ENCODE measurements at places on chromosomes 1 and 21. TPM values are rescaled to one million over a fixed set of nuclear protein-coding genes. Genes with fewer than 3 reads are reported as not detected.

- peak; percentile 78 for DNase-seq
Observed at GRCh38 chr1:234631721-234632125, 21.7 kb upstream of the IRF2BP2 start.

DNA sequence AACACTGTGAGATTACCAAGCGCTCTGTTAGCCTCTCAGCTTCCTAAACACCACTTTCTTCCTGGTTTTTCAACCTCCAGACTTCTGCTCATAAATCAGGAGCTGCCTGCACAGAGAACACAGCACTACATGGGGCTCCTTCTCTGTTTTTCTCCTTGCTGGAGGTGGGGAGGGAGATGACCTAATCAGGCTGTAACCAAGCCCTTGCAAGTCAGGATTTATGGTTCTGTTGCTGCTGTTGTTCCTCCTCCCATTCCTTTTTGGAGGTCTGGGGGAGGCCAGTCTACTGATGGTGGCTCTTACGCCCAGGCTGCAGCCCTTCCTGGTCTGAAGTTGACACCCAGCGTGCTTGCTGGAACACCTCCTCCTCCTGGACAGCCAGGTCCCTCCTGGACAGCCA is 80.9 kb upstream of the AJAP1 start:
- no peak for DNase-seq

Gene PRRX1
- total RNA-seq: 1.0 TPM

GRCh38 chr1:173400387-173400995 is 76.6 kb upstream of the PRDX6 start:
- no peak for DNase-seq

Gene FTCD
- not detected for total RNA-seq

GRCh38 chr1:88472298-88472697 is 211.8 kb upstream of the PKN2 start:
- DNase-seq: no peak

Gene FAM72B
- total RNA-seq: not detected

DNA sequence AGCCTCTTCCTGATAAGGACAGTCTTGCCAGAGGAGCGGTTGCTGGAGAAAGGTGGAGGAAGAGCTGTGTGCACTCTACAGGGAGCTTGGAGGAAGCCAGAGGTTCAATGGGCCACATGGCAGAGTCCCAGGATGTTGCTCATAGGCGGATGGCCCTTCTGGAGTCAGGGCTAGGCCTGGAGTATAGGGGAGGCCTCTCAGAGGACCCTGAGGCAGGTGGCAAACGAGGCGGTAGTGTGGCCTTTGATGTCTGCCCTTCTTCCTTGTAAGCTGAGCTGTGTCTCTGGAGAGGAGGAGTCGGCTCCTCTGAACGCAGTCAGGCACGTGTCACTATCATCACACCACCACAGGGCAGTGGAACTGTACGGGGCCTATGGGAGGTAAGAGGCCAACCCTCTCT is 8.6 kb downstream of the PKP1 start:
- no peak for DNase-seq

DNA sequence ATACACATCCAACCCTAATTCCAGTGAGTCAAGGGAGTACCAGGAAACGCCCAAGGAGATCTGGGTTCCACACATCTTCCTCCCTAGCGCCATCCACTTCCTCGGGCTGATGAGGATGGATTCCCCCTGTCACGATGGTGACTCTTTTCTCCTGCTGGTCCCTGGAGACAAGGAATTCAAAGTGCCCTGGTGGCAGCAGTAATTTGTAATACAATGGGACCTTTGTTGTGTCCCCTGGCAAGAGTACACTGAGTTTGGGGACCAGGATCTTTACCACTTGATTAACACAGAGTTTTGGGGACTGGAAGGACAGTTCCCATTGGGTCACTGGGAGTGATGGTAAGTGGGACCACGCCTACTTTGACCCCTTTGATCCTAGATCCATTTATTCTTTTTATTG is 9.4 kb upstream of the JAK1 start:
- DNase-seq: no peak

DNA sequence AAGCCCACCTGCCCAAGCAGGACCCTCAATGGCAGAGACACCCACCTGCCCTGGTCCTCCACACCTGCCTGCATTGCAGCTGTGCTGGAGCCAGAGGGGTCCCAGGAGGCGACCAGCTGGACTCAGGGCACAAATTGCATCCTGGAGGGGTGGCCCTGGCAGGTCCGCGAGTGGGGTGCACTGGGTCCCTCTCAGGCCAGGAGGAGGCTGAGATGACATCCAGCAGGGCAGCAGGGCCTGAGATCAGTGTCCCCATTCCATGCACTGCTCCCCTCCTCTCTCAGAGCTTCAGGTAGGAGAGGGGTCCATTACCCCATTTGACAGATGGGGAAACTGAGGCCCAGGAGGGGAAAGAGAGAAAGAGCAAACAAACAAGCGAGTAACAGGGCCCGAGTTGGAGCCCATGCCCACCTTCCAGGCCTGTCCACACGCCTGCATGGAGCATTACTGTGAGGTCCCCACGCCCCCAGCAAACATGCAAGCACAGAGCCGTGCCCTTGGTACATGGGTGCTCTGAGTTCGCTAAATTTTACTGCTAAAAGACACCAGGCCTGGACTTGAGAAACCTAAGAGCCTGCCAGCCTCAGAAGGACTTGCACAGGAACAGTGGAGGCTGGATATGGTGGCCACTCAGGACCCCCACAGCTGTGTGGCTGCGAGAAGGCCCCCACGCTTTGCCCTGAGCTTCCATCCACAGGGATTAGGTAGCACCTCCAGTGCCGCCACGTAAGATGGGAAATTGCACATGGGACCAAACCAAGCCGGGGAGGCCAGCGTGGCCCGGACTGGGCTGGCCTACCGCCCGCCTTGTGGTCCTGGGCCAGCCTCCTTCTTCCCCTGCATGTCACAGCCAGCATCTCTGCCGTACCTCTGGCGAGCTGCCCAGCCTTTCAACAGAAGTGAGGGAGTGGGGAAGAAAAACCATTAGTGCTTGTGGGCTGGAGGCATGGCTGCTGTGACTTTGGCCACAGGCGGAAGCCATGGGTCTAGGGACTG is 7.4 kb downstream of the WNT3A start:
- DNase-seq: no peak

DNA sequence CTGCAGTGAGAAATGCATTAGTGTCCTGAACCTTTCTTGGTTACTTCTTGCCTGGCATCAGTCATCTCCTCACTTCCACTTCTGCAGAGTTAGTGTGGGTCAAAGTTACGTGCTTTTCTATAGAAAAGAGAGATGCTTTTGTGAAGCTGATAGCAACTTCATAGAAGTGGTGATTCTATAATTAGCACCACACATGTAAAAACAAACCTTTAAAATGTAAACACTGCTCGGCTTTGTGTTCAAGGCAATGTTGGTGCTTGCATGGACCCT is 57.3 kb downstream of the MRPS6 start:
- no peak for DNase-seq

Measured in stomach (tissue), 19 donors.